ENCODE measurements at places on chromosomes 2 and 18. TPM values are rescaled to one million over a fixed set of nuclear protein-coding genes. Genes with fewer than 3 reads are reported as not detected.

ZAP70 gene
- 1.3 TPM for total RNA-seq

ADD2 gene
- total RNA-seq: 373 TPM

DNAJC10 gene
- total RNA-seq: 63.0 TPM

INHBB gene
- 0.34 TPM for total RNA-seq

CRYGC gene
- total RNA-seq: not detected

ERFE gene
- 12.2 TPM for total RNA-seq

ABCB11 gene
- not detected for total RNA-seq

MSTN gene
- total RNA-seq: not detected

NT5DC4 gene
- total RNA-seq: not detected

REG1B gene
- not detected for total RNA-seq

CPLX4 gene
- total RNA-seq: not detected

GPR39 gene
- 1.0 TPM for total RNA-seq

GRB14 gene
- 0.83 TPM for total RNA-seq

TMEM178A gene
- 12.5 TPM for total RNA-seq

VSNL1 gene
- 6.1 TPM for total RNA-seq

EVA1A gene
- total RNA-seq: not detected

TBR1 gene
- total RNA-seq: not detected

CASP10 gene
- total RNA-seq: not detected

DCDC2C gene
- not detected for total RNA-seq

IL37 gene
- total RNA-seq: not detected

KCNIP3 gene
- total RNA-seq: 7.3 TPM

RASGRP3 gene
- not detected for total RNA-seq

CNOT9 gene
- total RNA-seq: 58.1 TPM

SULT1C4 gene
- 1.6 TPM for total RNA-seq

OSBPL6 gene
- 14.4 TPM for total RNA-seq

STPG4 gene
- total RNA-seq: 1.3 TPM

FSIP2 gene
- 56.4 TPM for total RNA-seq

SCLY gene
- total RNA-seq: 44.0 TPM

STEAP3 gene
- 2.1 TPM for total RNA-seq

REEP1 gene
- 167 TPM for total RNA-seq

CRYBA2 gene
- total RNA-seq: 0.49 TPM
